NCI-H82 (cell line): ENCODE measurements at places on chromosomes 1 and 21.

- DNase-seq = no peak
Measured at GRCh38 chr1:29933067-29933466, 696.7 kb downstream of the PTPRU start.

GRCh38 chr1:61095470-61095812 lies 13.1 kb downstream of the NFIA start:
- DNase-seq = no peak

DNA sequence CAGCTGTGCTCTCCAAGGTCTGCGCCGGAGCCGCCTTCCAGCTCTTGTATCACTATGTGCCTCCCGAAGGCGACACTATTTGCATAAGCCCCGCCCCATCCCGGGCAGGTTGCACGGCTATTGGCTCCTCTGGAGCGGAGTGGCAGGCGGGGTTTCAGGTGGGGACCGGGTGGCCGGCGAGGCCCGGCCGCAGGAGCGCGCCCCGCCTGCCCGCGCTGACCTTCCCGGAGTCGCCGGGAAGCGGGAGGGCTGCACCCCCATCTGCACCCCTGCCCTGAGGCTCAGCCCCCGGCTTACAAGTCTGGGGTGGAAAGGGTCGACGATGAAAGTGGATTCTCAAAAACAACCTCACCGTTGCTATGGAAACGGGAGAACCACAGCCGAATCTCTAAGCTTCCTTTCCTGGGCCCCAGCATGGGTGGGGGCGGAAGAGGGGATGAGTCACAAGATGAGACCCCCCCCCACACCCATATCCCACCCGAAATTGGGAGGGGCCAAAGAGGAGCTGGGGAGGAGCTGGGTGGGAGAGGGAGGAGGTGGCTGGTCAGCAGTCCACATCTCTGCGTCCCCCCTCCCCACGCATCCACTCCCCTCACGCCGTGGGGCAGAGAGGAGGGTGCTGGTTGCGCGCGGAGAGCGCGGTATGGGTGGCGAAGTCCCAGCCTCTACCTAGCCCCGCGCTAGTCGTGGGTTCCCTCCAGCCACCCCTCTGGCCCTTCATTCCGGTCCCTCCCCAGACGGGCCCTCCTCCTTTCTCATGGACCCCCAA lies at the start of gene HPCAL4:
Gene HPCAL4 (minus strand): TSS at position 51 of the 769 bp plus-strand sequence. CDS start 6,830 bp downstream, outside the sequence.
- peak; percentile 96 for DNase-seq

- DNase-seq = peak; percentile 48
Measured at GRCh38 chr21:36917471-36918158, 48.9 kb downstream of the HLCS start.

DNA sequence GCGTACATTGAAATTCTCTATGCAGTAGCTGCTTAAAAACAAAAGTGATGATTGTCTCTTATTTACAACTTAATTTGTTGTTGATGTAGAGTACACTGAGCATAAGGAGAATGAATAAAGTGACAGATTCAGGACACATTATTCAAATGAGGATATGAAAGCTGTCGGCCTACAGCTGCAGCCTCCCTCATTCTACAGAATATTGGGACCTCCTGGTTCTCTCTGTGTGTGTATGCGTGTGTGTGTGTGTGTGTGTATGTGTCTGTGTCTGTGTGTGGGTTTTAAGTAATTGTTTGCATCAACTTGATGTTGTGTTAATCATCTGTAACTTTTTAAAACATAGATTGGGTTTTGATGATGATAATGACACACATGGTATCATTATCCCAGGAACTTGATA lies 17.9 kb downstream of the PROX1 start:
- no peak for DNase-seq

DNA sequence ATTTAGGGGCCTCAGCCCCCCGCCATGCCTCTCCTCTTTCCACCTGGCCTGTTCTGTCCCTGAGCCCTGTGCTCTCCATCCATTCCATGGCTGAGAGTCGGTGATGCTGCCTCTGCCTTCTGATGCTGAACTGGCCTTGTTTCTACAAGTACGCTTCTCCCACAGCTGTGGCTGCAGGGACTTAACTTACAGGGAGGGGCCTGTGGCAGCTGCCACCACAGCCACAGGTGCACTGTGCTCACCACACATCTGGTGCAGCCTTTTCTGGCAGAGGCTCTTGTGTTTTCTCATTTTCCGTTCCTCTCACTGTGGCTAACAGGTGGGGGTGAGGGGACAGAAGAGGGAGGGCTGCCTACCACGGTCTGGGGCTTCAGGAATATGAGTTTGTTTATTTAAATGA lies 4.2 kb downstream of the FMO1 start:
- DNase-seq = peak; percentile 58

GRCh38 chr1:116224111-116224510 lies 112.9 kb downstream of the MAB21L3 start:
- no peak for DNase-seq

- no peak for DNase-seq
Measured at GRCh38 chr1:234997896-234998741, 130.5 kb downstream of the TOMM20 start.

GRCh38 chr1:14429577-14429976 lies 168.9 kb upstream of the KAZN start:
- no peak for DNase-seq

DNA sequence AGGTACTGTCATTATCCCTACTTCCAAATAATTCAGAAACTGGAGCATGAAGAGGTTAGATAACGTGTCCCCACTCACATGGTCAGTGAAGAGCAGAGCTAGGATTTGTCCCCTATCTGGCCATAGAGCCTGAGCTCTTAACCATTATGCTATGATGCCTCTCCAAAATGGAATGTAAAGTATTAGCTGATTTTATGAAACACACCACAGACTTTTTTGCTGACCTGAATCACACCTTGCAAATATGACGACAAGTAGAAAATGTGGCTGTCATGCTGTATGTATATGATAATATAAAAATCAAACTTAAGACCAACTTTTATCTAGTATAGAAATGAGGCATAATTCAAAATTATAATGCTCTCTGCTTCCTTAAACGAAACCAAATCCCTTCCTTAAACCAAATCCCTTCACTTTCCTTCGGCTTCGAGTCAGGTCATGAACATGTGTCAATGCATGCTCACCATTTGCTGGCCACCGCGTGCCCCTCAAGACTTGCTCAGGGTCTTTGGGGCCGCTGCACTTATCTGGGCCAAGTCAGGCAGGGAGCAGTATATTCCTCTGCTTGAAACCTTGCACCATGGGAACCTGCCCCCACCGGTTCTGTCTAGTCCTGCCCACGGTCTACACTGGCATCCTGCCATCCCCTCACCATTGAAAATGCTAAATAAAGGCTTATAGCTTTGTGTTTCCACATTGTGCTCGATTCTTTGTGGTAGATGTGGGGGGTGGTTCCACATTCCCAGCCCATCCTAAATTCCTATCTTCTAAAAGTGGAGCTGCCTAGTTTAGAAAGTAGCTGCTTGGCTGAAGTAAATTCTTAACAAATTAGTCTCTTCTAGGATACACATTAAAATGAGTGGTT lies 1.6 kb upstream of the TMCC2 start:
- no peak for DNase-seq

DNA sequence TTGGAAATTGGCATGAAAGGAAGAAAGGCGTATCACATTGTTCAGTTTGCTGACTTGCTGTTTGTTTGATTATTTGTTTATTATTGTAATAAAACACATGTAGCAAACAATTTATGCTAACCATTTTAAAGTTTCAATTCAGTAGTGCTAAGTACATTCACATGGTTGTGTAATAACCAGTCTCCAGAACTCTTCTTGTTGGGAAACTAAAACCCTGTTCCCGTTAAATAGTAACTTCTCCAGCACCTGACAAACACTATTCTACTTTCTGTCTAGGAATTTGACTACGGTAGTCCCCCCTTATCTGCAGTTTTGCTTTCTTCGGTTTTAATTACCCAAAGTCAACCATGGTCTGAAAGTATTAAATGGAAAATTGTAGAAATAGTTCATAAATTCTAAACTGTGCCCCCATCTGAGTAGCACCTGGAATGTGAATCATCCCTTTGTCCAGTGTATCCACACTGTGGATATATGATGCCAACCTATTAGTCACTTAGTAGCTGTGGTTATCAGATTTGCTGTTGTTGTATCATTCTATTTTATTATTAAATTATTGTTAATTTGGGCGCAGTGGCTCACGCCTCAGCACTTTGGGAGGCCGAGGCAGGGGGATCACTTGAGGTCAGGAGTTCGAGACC lies 5.5 kb downstream of the MORC3 start:
- no peak for DNase-seq

- DNase-seq = no peak
Measured at GRCh38 chr1:233241759-233242158, 53.8 kb downstream of the PCNX2 start.

- DNase-seq = peak; percentile 44
Measured at GRCh38 chr1:119647228-119647733, 785 bp downstream of the ZNF697 start.

- no peak for DNase-seq
Measured at GRCh38 chr21:41008351-41008750, 159.6 kb upstream of the BACE2 start.

DNA sequence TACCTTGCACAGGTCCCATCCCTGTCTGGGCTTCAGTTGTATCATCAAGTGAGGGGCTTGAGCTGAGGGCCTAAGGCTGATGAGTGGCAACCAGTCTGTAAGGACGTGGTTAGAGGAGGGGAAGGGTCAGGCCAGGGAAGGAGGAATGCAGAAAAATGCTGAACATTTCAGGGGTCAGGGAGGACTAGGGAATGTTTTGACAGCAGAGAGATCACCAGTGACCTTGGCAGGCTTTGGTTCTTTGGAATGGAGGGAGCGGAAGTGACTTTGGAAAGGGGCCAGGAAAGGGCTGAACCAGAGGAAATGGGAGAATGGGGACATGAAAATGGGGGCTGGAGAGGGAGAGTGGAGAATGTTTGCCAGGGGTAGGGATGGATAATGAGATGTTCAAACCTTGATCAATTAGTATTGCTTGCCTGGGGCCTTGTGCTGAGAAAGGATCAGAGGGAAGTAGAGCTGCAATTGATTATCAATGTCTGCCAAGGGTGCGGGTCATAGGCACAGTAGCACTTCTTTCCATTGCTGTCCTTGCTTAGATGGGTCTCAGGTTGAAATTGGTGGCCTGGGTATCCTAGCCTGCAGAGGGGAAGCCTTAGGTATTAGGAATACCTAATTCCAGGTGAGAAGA lies 7.4 kb downstream of the LDLRAP1 start:
- no peak for DNase-seq
